Parietal lobe (tissue), 2 donors: ENCODE measurements at places on chromosomes 5 and 9. TPM values are rescaled to one million over a fixed set of nuclear protein-coding genes. Genes with fewer than 3 reads are reported as not detected.

Gene DAB2IP
- total RNA-seq: 21.9 TPM

Gene FREM1
- 4.7 TPM for total RNA-seq

Gene CMBL
- 3.4 TPM for total RNA-seq

Gene FAM81B
- not detected for total RNA-seq

Gene CDK7
- 34.7 TPM for total RNA-seq

Gene ZNF462
- total RNA-seq: 182 TPM

Gene CAVIN4
- total RNA-seq: 20.7 TPM

Gene PGM5
- total RNA-seq: 1.6 TPM

Gene FBP2
- total RNA-seq: not detected

Gene F2RL2
- total RNA-seq: 0.31 TPM

Gene PALM2AKAP2
- 4.4 TPM for total RNA-seq

Gene PLAC8L1
- total RNA-seq: not detected

Gene TENT4A
- 42.9 TPM for total RNA-seq

Gene TLX3
- not detected for total RNA-seq

Gene SNAPC3
- total RNA-seq: 132 TPM

Gene SHC3
- 68.9 TPM for total RNA-seq

Gene DIPK1B
- total RNA-seq: 37.9 TPM
